ENCODE measurements at places on chromosomes 11 and 22.

DNA sequence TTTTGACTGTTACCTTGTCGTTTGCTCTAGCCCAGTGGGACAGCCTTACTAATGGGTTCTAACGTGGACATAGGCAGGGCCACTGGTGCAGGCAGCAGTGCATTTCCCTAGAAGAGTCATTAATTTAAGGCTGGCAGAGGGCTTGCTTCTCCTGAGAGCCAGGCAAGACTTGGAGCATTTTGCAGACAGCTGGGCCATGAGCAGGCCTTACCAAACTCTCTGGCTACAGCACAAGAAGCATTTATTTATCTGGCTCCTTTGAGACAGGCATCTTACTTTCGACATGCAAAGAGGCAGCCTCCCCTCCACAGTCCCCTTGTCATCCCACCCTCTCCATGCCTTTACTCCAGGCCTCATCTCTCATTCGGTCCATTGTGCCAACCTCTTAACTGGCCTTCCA is 139.9 kb downstream of the CSNK2A3 start:
- DNase-seq = no peak

DNA sequence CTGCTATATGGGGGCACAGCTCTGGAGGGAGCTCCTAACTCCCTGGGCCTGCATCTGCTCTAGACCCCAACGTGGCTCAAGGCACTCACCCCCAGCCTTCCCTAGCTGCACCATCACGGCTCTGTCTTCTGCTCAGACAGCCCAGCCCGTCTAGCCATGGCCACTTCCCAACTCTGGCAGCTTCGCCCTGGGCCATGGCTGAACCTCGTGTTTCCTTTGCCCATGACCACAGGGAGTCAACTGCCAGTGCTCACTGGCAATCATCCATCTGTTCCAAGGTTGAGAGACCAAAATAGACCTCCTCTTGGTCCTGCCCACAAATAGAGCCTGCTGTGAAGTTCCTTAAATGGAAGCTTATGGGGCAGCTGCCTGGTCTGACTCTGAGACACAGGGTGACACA is 5.4 kb downstream of the LMO1 start:
- no peak for DNase-seq

DNA sequence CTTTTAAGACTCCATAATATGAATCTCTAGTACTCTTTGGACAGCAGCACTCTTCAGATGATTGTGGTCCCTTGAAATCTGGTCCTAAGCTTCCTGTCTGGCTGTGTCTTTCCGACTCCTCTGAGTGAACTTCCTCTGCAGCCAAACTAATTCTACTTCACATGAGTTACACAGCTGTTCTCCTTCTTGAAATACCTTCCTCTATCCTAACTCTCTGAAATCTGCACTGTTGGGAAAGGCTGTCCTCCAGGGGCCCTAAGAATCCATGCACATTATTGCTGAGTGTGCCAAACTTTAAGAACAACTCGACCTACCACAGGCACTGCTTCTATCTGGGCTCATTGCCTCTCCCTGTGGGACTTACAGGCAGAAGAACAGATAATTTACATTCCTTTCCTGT is 217.3 kb upstream of the ARHGAP42 start:
- DNase-seq = no peak

DNA sequence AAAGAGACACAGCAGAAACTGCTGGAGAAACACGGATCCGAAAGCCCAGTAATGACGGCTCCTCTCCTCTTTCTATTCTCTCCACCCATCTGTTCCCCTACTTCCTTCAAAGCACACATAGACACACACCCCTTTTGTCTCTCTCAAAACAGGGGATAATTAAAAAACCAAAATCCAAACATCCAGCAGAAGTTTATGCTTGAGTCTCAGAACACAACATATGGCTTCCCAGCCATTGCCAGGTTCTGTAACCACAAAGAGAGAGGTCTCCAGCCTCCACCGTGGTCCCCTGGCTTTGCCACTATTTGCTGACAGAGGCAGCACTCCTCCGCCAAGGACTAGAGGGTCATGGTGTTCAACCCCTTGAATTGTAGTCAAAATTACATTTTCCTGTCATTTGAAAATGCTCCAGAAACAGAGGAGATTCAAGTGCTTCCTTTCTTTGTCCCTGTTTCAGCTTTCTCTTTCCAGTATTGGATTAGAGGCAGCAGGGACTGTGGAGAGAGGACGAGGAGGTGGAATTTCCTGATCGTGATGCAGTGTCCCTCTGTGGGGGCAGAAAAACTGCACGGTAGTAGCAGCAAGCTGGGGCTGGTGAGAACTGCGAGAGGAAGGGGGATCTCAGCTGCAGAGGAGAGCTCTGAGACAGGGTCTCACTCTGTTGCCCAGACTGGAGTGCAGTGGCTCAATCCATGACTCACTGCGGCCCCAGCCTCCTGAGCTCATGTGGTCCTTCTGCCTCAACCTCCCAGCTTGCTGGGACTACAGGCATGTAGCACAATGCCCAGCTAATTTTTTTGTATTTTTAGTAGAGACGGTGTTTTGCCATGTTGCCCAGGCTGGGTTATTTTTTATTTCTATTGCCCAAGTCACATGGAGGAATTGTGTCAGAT is 60.3 kb downstream of the UBASH3B start:
- no peak for DNase-seq

- DNase-seq = peak; percentile 64
Observed at GRCh38 chr11:127485541-127485940, 485.0 kb upstream of the KIRREL3 start.

DNA sequence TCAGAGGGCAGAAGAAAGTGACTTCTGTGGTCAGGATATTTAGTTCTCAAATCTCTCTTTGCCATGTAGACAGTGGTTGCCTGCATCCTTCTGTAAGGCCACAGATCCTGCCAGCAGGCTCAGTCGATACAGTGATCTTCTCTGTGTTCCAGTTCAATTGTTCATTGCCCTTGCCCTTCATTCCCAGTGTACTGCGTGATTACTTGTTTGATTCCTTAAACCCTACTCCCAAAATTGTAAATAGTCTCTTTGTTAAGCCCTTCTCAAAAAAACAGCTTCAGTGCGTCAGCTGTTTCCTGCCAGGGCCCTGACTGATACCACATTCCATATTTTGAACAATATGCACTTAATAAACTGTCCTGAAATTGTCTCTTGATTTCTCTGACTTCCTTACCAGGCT is 9.3 kb upstream of the TYR start:
- no peak for DNase-seq

DNA sequence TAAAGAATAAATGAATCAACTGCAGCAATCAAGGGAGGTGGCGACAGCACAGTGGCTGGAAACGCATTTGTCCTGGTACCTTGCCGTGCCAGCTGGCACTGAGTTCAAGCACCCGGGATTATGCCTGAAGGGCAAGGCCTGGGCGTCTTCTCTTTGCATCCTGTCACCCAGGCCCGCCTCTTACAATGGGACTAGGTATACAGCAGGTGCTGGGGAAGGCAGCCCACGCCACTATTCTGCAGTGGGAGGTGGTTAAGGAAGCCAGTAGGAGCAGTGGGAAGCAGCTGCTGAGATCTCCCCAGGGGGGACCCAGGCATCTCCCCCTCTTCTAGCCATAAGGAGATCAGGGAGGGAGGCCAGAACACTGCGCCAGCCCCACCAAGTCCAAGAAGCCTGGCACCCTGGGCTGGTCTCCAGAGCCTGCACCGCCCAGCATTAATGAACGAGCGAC is 15.3 kb upstream of the BAIAP2L2 start:
- DNase-seq = no peak

DNA sequence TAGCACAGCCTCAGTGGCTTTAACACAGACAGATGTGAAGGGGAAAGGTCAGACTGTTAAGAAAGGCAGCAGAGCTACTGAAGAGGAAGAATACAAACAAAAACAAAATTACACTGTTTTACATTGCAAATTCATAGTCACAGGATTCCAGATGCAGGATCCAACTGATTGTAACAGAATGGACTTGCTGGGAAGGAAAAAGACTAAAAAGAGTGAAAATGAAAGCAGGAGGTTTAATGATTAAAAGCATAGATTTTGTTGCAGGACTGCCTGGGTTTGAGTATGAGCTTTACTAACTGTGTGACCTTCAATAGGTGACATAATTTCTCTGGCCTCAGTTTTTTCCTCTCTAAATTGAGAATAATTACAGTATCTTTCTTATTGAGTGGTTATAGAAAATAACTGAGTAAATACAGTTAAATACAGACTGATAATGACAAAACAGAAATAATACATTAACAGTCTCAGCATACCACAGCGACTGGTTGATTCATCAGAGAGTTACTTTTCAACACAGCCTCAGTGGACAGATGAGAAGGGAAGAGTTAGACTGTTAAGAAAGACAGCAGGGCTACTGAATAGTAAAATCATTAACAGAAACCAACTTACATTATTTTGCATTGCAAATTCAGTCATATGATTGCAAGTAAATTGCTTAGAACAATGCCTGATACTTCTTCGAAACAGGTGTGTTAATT is 704.2 kb upstream of the TENM4 start:
- DNase-seq = no peak
